ENCODE measurements at places on chromosomes 7 and 10.

- no peak for DNase-seq
Observed at GRCh38 chr7:135769005-135769802, 20.6 kb upstream of the FAM180A start.

- DNase-seq, result peak; percentile 45
Observed at GRCh38 chr7:30548845-30549244, 44.2 kb upstream of the GGCT start.

- DNase-seq, result no peak
Observed at GRCh38 chr10:112728118-112728883, 221.7 kb upstream of the TCF7L2 start.

- DNase-seq, result no peak
Observed at GRCh38 chr7:81956520-81956919, 186.7 kb upstream of the HGF start.

GRCh38 chr10:77613476-77614130 is 24.0 kb downstream of the KCNMA1 start:
- no peak for DNase-seq

DNA sequence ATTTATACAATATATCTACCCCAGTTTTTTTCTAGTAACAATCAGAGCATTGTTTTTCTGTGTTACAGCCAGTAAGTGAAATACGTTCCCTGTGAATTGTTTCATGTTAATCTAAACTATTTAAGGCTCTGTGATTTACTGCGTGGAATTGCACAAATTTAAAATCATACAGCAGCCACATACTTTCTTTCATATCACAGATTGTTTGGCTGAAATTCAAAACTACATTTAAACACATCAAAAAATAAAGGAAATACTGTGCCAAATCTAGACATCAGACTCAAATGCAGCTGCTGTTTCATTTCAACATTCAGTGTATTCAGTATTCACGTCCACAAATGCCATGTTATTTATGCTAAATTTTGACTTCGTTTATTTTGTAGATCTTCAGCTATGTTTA is 242.6 kb upstream of the HGF start:
- DNase-seq, result no peak

DNA sequence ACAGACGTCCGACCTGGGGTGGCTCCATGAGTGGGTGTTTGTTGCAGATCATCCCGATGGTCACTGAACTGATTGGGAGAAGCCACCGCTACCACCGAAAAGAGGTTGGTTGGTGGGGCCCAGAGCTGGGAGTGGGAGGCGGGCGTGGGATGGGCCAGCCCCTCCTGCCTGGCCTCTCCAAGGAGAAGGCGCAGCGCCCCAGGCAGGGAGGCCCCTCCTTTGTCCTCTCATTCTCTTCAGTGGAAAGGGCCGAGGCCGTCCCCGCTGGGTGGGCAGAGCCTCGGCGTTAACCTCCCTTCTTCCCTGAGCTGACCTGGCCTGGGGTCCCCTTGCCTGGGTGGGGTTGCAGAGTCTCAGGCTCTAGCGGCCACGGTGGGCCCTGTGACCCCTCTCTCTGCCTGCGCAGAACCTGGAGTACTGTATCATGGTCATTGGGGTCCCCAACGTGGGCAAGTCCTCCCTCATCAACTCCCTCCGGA is 5.2 kb downstream of the MTG1 start:
- DNase-seq, result no peak

GRCh38 chr7:70384024-70384423 is 747.9 kb upstream of the GALNT17 start:
- no peak for DNase-seq

GRCh38 chr10:101839416-101840063 is 4.1 kb downstream of the KCNIP2 start:
- DNase-seq, result peak; percentile 69

GRCh38 chr7:25786936-25787335 is 365.1 kb upstream of the NFE2L3 start:
- DNase-seq, result no peak

GRCh38 chr7:132828502-132828901 is 252.2 kb upstream of the PLXNA4 start:
- DNase-seq, result no peak

DNA sequence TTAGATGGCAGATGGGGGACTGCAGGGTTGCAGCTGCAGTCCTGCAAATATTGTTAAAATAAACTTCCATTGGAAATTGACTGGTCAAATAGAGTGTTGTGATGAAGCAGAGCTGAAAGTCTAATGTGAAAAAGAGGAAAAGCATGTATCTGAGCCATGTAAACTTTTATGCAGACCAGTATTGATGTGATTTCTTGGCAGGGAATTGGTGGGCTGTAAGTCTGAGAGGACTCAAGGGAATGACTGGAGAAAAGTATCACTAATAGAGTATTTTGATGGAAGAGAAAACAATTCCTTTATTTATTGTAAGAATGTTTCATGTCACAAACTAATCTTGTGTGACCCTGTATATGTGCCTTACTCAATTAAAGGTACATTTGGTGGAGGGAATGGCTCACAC is 155.5 kb downstream of the PPP1R9A start:
- DNase-seq, result no peak

DNA sequence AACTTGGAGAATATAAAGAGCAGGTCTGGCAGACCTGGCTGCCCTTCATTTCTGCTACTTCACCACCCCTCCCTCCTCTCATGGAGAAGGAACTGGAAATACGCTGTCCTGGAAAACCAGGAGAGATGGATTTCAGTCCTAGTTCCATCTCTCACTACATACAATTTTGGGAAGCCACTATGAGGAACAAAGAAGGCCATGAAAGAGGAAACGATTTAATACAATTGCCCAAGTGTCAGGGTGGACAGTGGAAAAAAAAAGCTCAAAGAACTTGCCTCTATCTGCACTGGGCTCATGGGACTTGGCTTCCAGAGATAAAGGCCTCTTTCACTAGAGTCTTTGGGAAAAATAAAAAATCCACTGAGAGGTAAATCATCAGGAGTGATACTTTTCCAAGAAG is 561.7 kb downstream of the KCNMA1 start:
- no peak for DNase-seq

- DNase-seq, result no peak
Observed at GRCh38 chr7:91892099-91892705, 11.7 kb upstream of the MTERF1 start.

DNA sequence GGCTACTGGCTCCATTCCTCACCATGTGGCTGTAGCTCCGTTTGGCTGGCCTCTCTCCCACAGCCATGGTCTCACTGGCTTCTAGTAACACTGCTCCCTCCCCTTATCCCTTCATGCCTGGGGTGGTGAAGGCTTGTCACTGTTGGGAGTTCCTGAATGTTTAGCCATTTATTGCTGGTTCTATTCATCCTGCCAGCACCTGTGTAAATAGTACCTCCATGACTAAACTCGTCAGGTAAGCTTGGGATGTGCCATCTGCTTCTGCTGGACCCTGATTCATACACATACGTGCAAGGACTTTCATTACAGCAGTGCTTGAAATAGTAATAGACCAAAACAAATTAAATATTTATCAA is 61.6 kb downstream of the CCDC71L start:
- DNase-seq, result no peak

DNA sequence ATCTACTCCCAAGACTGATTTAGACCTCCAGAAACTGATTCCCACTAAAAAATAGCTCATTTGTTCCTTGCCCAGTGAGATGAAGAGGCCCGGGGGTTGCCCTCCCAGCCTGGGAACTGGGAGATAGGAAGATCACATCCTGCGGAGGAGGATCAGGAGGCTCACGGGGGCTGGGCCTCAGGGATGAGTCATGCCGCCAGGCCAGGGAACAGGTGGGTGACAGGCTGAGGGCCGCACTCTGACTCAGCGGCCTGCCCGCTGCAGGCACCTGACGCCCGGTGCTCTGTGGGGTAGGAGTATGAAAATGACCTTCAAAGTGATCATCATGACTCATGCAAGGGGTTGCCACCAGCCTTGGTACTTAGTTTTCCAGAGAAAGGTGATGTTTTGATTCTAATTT is 104.5 kb upstream of the ZPBP start:
- no peak for DNase-seq

DNA sequence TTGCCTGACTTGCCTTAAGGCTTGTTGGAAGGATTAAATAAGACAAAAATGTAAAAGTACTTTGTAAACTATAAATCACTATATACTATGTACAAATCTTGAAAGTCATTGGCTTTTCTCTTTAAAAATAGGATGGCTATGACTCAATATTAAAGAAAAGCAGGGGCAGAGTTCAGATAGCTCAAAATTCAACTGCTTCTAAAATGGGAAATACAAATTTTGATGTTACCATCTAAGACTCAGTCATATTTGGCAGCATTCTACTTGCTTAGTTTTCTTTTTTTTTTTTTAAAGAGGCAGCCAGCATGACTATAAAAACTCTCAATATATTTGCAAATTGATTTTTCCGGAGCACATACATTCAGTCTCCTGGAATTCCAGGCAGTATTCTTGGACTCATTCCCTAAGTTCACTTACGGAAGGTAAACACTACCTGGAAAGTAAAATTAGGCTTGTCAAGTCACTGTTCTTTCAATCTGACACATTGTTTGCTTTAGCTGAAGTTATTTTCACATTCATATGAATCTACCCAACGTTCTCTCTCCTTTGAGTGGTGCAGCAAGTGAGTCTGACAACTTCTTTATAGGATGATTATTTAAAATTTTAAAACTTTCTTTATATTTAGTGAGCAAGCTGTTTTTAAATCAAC is 133.8 kb upstream of the CCDC6 start:
- DNase-seq, result no peak

- peak; percentile 53 for DNase-seq
Observed at GRCh38 chr7:100867040-100867775, at the start of gene TRIP6. TRIP6 (plus strand) TSS chr7:100867387; CDS start chr7:100867498, 111 bp downstream.

DNA sequence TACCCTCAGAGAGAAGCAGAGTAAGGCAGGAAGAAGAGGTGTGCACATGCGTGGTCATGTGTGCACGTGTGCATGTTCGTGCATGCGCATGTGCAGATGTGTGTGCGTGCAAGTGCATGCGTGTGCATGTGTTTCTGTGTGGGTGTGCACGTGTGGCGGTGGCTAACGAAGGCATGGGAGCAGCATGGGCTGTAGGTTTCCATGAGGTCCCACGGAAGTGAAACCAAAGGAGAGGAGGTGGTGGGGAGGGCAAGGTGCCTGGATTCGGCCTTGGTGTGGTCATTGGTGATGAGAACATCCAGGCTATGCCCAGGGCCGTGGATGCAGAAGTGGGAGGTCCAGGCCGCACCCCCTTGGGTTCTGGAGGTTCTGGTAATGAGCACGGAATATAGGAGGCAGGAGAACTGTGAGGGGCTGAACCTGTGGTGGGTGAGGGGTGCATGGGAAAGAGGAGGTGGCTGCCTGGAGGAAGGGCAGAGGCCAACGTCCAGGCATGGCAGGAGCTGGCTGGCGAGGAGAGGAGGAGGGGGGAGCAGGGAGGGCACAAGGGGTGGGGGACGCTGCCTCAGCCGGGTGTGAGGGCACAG is 2.4 kb upstream of the INPP5A start:
- DNase-seq, result no peak

DNA sequence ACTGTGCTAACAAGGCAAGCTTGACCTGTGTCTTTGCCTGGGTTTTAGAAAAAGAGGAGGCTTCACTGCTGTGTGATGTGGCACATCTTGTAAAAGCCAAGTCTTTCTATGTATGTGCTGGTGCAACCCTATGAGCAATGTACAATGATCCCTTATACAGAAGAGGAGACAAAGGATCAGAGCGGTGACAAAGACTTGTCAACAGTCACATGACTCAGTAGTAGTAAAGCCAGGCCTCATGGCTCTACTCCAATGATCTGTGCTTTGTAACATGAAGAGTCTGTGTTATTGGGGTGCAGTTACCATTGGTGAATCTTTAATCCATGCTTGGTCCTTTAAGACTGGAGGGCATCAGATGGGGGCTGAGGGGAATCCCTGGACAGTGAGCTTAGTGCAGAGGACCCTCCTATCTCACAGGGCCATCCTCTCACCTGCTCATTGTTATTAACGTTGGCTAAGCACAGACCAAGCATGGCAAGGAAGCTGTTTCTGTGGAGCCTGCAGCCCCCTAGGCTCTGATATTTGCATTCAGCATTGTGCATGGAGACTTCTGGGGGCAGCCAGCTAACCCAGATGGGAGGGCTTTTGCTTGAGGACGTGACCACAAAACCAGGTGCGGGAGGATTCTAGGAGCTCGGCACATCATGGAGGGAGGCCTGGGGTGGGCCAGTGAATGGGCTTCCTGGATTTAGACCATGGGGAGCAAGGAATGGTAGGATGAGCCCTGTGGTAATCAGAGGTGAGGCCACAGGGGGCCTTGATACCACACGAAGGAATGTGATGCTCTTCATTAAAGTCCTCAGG is 308.8 kb upstream of the ZNF32 start:
- no peak for DNase-seq

GRCh38 chr10:67603086-67603485 is 92.9 kb downstream of the CTNNA3 start:
- no peak for DNase-seq

DNA sequence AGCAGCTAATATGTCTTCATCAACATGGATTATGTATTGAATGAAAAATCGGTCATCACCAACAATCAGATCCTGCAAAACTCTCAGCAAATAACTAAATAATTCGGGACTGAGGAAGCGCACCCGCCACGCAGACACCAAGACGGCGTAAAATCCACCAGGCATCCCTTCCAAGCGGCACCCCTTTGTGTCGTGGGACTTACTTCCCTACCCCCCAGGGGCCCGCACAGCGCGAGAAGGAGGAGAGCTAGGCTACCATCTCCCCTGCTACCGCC is 721 bp downstream of the ARL3 start:
- no peak for DNase-seq

DNA sequence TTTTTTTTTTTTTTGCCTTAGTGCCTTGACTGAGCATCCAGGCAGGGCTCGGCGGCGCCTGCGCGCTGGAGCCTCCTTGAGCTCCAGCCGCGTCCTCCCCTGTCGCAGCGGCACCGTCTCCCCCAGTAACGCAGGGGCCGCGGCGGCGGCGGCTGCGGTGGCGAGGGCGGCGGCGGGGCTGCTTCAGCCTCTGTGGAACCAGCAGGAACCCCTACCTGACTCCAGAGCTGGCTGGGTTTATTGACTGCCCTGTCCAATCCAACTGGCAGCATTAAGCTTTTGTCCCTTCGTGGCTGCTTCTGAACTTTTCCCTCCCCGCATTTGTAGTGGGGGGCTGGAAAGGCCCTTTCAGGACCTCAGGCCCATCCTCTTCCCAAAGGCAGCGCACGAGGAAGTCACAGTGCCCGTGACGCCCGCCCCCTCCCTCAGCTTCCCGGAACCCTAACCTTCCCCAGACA is at the start of gene GPR85:
Gene GPR85, minus strand, starts transcription at position 397 of the 458 bp plus-strand sequence. CDS start 2,106 bp downstream, outside the sequence.
- DNase-seq, result peak; percentile 2

DNA sequence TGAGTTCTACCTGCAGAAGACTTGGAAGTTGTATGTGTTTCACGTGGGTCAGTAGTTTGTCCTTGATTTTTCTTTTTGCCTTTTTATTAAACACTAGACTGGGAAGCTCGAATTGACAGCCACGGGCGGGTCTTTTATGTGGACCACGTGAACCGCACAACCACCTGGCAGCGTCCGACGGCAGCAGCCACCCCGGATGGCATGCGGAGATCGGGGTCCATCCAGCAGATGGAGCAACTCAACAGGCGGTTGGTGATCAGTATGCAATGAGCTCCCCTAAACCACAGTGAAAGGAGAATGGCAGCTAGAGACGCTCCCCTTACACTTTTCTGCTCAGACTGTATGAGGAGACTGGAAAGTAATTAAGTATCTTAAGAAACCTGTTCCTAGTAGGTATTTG is 126.7 kb upstream of the STK17A start:
- no peak for DNase-seq

- peak; percentile 86 for DNase-seq
Observed at GRCh38 chr7:4883372-4884144, at the start of gene RADIL. RADIL (minus strand) TSS chr7:4883716; CDS start chr7:4878139, 5,577 bp downstream.

Data from CD4-positive, alpha-beta T cell treated with Interleukin-10 for 1 hour (primary cell).